ENCODE measurements at places on chromosomes 2 and 18. TPM values are rescaled to one million over a fixed set of nuclear protein-coding genes. Genes with fewer than 3 reads are reported as not detected.

Gene RAX
- not detected for total RNA-seq

Gene ABCB11
- not detected for total RNA-seq

Gene IL36RN
- not detected for total RNA-seq

Gene SLC5A7
- total RNA-seq, result not detected

Gene REV1
- 41.8 TPM for total RNA-seq

Gene ARHGAP25
- 90.2 TPM for total RNA-seq

Gene FEV
- total RNA-seq, result not detected

Gene ANKRD53
- total RNA-seq, result not detected

Gene TNS1
- 4.4 TPM for total RNA-seq

GRCh38 chr2:112321375-112322320 is 46.3 kb downstream of the ZC3H6 start:
- no peak overlapping the region for H3K27ac ChIP-seq
- H3K4me3 ChIP-seq, result no peak overlapping the region
- DNase-seq, result no peak

GRCh38 chr18:61851940-61852451 is 40.8 kb downstream of the RNF152 start:
- no peaks in the 10 kb centered on the region for H3K36me3 ChIP-seq
- no peak overlapping the region for H3K27ac ChIP-seq

DNA sequence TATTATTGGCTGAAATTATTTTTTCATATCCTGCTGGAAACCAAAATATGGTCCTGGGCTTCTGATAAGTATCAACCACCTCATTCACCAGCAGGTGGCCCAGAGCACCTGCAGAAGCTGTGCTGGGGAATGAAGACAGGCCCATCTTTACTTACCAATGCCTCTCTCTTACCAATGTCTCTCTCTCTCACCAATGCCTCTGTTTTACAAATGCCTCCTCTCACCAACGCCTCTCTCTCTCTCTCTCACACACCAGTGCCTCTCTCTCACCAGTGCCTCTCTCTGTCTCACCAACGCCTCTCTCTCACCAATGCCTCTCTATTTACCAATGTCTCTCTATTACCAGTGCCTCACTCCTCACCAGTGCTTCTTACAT is 2.3 kb upstream of the MAL start:
- peaks cover 45% of the 10 kb centered on the region for H3K4me1 ChIP-seq
- H3K27ac ChIP-seq, result peak overlapping the region; percentile 71
- peak; percentile 77 for DNase-seq
- peak overlapping the region; percentile 71 for H3K4me3 ChIP-seq

DNA sequence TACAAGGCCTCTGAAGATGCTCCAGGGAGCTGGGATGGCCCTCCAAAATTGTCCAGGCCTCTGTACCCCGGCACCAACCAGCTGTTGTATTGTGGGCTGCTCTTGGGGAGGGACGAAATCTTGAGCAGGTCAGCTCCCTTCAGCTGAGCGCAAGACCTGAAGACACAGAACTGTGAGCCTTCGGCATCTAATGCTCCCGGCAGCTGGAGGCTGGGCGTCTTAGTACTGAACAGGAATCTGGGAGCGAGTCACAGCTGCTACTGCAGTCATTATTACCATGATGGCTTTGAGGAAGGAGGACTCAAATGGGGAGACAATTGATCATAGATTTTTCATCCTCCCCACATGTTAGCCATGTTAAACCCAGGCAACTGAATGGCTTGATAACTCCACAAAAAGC is 83.0 kb upstream of the LTBP1 start:
- H3K4me3 ChIP-seq, result no peak overlapping the region
- H3K27me3 ChIP-seq, result peaks cover 19% of the 10 kb centered on the region
- peaks cover 5% of the 10 kb centered on the region for H3K4me1 ChIP-seq
- H3K36me3 ChIP-seq, result no peaks in the 10 kb centered on the region

GRCh38 chr2:221606424-221606823 is 34.3 kb upstream of the EPHA4 start:
- H3K27me3 ChIP-seq, result peaks cover 9% of the 10 kb centered on the region
- DNase-seq, result no peak
- H3K4me1 ChIP-seq, result peaks cover 3% of the 10 kb centered on the region
- H3K4me3 ChIP-seq, result no peak overlapping the region
- H3K36me3 ChIP-seq, result no peaks in the 10 kb centered on the region

DNA sequence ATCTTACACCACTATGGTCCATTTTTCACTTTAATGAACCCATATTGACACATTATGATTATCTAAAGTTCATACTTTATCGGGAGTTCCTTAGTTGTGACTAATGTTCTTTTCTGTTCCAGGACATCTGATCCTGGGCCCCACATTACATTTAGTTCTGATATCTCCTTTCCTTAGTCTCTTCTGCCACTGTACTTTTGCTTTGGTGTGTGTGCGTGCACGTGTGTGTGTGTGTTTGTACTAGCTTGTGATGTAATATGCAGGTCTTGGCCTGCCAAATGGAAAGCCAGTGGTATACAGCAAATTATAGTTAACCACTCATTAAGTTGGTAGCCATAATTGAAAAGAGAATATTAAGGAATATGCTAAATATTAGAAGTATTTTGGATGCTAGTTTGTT is 88.0 kb downstream of the CDC42EP3 start:
- peaks cover 59% of the 10 kb centered on the region for H3K4me1 ChIP-seq
- peak overlapping the region; percentile 43 for H3K4me3 ChIP-seq
- DNase-seq, result no peak
- no peaks in the 10 kb centered on the region for H3K27me3 ChIP-seq

DNA sequence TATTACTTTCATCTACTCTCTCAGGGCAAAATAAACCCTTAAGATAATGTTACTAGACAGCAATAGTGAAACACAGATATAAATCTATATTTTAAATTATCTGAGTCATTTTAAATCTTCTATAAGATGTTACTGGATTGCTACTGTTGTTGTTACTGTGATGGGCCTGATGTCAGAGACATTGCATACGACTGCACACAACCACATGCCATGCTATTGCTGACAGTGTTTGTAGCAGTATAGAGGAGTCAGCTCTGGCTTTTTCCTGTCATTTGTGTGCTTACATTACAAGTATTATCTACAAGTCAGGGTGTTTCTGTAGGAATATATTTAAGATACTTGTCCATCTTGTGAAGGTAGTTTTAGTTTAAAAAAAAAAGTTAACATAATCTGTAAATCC is 63.9 kb downstream of the CCDC148 start:
- H3K4me3 ChIP-seq, result no peak overlapping the region
- H3K27me3 ChIP-seq, result peaks cover 13% of the 10 kb centered on the region
- H3K4me1 ChIP-seq, result peaks cover 8% of the 10 kb centered on the region
- DNase-seq, result no peak
- no peaks in the 10 kb centered on the region for H3K36me3 ChIP-seq
- no peak overlapping the region for H3K27ac ChIP-seq

Measured in activated CD8-positive, alpha-beta memory T cell treated with anti-CD3 and anti-CD28 coated beads, Interleukin-2, amount 10 ng/mL, durations not matched to agents 7 days and 5 days (primary cell).